GM23338 (cell line): ENCODE measurements at places on chromosomes 2 and 18. TPM values are rescaled to one million over a fixed set of nuclear protein-coding genes. Genes with fewer than 3 reads are reported as not detected.

DNA sequence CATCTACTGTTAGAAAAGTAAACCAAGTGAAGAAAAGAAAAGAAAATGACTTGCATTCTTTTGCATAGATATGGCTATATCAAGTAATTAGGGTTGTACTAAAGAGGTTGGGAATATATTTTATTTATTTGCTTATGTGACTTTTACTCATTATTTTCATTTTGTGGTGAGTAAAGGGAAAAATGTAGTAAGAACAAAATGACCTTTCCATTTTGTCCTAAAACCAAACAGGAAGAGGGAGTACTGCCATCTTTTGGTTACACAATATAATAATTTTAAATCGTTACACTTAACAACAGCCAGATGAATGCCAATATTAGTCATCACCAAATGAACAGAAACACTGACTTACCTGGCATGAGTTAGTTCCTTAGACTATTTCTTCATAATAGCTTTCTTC lies 47.3 kb upstream of the NDUFV2 start:
- DNase-seq, result no peak

The ZNF516 gene
- 13.5 and 24.2 TPM in 2 replicates for total RNA-seq

DNA sequence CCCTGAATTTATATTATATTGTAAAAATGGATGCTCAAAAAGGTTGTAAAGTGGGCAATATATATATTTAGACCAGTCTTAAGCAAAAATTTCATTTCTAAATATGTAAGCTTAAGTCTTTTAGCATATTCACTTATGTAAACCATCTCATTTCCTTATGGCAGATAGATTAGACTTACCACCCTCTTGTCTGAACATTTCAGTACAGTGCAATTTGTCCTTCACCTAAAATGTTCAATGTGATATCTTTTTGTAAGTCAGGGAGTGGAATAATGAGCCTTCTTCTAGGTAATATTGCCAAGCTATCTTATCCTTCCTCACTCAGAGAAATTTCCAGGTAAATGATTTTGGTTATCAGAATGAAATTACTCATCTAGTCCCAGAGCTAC lies 92.3 kb downstream of the KLF7 start:
- no peak for DNase-seq

DNA sequence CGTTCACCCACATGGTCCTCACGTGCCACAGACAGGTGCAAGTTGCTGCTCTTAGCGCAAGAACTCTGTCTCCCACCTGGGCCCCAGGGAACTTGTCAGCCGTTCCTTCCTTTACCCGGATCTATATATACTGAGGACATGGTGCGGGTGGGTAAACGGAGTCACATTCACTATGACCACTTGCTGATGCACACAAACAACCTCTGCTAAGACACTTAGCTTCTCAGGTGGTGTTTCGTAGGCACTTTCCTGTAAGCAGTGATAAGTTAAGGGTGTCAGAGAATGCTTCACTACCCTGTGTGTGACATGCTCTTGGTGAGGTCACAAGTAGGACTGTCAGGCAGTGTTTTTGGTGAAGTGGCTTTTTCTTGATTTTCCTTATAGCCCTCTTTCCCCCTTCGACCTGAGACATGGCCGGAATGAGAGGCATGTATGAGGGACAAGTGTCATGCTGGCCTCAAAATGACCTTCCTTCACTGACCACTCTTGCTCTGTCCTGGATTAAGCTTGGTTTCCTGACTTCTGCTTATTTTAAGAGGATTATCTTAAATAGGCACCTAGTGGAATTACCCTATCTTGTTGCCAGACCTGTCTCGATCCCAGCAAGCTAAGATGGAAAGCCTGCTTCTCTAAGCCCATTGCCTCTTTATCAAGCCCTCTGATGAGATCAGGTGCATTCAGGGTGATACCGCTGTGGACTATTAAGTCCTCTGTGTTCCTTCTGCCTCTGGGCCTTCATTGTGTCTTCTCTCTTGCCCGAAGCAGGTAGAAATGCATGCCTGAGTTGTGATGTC lies 97.1 kb upstream of the CELF4 start:
- no peak for DNase-seq
